ENCODE measurements at places on chromosomes 1 and 21.

DNA sequence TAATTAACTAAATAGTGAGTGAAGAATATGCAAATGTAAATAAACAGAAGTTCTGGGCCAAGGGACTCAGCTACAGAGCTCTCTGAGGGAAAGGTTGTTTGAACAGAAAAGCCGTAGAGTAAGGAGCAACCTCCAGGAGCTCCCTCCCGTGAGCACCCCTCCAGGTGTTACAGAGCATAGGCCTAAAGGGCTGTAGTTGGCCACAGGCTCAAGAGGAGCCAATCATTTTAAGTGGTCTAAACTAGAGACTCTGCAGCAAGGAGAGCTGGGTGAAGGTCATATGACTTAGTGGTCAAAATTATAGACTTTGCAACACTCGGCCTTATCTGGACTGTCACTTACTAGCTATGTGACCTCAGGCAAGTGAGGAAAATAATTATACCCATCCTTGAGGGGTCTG is 19.1 kb upstream of the RXRG start:
- DNase-seq: no peak

DNA sequence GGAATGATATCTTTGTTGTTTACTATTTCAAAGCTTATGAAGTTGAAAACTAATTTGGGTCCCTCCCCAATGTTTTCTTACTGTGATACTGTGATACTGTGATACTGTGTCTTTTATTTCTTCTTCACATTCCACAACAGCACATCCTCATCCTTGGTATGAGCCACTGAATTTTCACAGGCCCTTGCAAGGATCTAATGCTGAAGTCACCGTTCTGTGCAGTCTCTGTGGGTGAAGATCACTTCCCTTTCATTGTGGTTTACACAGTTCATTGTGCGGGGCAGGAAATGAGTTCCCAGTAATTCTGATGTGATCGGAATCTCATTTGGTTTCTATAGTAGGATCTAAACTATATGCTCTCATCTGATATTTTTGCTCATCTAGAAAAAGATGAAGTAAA is 32.1 kb upstream of the PAXBP1 start:
- DNase-seq: no peak

GRCh38 chr1:53197291-53198200 is 922 bp downstream of the CPT2 start:
- no peak for DNase-seq

DNA sequence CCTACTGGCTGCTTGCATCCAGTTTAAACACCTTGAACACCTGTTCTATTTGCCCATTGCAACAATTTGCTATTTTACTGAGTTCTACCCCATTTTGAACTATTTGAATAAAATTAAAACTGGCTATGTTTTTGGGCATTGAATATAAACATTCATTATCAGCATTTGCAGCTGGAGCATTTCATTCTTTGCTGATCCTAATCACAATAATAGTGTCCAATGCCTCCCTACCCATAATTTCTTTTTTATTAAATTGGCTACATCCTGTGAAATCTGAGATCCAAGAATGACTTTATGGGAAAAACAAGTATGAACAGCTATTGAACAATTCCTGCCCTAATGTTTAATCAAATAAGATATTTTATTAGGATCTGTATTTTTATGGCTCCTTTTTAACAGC is 447.9 kb downstream of the PLA2G4A start:
- no peak for DNase-seq

DNA sequence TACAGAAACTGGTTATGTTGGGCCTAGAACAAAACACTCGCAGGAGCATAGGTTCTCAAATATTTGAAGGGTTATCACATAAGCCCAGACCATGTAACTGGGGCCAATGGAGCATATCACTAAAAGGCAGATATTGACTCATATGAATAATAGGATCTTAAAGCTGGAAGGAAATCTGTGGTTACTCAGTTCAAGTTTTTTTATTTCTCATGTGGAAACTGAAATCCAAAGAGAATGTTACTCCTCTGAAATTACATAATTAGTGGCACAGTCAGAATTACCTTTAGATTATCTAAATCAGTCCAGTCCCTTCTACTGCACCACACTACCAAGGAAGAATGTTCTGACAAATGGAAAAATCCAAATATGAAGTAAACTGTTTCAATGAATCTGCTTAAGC is 12.0 kb downstream of the SLAMF8 start:
- DNase-seq: no peak

GRCh38 chr21:34950980-34951379 is 98.1 kb downstream of the RUNX1 start:
- no peak for DNase-seq

DNA sequence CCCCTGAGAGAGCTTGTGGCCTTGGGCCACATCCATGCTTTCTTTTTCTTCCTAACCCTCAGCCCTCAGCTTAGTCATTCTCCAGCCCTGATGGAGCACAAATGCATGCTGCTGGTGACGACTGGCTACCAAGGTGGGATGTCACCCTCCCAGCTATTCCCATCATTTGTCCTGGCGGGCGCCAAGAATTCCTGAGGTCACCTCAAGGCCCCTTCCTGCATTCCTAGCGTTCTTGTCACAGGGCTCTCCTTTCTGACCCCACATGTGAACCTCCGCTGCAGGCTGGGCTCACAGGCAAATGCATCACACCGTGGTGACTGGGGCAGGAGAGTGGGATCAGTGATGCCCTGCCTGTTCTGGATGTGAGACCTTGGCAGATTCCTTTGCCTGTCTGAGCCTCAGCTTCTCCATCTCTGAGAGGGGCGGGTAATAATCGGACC is 53.4 kb upstream of the IFFO2 start:
- DNase-seq: no peak

GRCh38 chr1:158681606-158682005 is 4.9 kb downstream of the SPTA1 start:
- no peak for DNase-seq

GRCh38 chr1:200226969-200227303 is 182.9 kb downstream of the ZNF281 start:
- no peak for DNase-seq

DNA sequence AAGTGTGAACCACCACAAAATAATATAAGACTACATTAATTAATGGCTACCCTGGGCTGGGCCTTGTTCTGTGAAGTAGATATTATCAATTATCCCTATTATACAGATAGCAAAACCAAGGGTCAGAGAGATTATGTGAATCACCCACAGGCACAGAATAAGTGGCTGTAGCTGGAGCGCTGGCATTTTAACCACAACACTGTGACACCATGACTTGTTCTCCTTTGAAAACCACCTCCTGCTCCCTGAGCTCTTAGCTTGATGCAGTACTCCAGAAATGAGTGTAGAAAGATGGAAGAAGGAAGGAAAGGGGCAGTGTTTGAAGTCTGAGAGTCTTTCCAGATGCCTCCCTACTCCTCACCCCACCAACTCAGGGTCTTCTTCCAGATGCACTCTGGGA is 29.5 kb upstream of the JUN start:
- DNase-seq: no peak

- no peak for DNase-seq
Measured at GRCh38 chr1:113811156-113811887, 954 bp downstream of the RSBN1 start.

DNA sequence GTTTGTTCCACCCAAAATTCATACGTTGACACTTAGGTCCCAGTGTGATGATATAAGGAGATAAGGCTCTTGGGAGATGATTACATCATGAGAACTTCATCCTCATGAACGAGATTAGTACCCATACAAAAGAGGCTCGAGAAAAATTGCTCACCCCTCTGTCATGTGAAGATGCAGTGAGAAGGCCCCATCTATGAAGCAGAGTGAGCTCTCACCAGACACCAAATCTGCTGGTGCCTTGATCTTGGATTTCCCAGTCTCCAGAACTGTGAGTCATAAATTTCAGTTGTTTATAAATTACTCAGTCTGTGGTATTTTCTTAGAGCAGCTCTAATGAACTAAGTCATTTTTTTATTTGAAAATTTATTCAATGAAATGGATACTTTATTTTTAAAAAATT is 42.6 kb upstream of the USP25 start:
- no peak for DNase-seq

- DNase-seq: no peak
Measured at GRCh38 chr1:14761291-14762153, 163.0 kb downstream of the KAZN start.

DNA sequence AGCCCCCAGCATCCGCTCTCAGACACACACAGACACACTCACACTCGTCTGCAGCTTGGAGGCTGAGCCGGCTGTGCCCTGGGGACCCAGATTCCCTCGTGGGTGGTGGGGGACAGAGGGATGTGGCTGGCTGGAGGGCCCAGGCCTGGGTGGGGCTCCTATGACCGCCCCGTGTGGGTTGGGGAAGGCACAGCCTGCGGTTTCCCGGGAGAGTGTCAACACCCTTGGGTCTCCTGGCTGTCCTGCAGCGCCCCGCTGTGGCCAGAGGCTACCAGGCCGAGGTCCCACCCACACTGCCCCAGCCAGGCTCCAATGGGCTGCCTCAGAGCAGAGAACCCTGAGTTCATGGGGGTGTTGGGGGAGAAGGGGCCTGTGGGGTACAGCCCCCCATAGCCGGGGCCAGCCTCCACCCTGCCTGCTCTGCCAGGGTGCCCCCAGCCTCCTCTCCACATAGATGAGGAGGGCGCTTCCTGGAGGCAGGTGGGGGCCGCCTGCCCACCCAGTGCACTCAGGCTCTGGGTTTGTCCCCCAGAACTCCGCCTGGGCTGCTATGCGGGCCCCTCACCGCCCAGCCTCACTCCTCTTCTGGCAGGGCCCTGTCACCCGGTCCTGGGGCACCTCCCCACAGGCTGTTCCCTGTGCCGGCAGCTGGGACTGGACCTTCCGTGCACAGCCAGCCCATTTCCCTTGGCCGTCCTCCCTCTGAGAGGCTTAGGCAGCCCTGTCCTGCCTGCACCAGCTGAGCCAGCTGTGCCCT is at the start of gene TTC34:
TSS of gene TTC34 (minus strand) at position 159 of the 757 bp plus-strand sequence. CDS start 866 bp downstream, outside the sequence.
- peak; percentile 47 for DNase-seq

DNA sequence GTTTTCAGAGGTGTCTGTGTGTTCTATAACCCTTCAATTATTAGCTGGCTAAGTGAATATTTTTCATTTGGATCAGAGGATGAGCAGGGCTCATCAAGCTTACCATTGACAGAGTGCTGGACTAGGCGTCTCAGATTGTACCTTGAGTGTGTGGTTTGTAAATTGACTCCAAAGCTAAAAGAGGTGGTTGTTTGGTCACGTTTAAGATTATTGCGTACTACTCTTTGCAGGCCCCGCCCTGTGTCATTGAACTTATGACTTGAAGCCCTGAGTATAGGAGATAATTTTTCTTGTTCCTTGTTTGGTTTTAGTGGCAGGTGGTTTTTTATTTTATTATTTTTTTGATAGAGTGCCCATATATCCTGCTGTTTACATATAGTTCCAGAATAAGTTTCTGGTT is 17.7 kb downstream of the MRPS6 start:
- no peak for DNase-seq

GRCh38 chr1:42934541-42935312 is 23.9 kb downstream of the SLC2A1 start:
- DNase-seq: peak; percentile 17

GRCh38 chr1:169090308-169090899 is 16.1 kb upstream of the ATP1B1 start:
- DNase-seq: no peak

DNA sequence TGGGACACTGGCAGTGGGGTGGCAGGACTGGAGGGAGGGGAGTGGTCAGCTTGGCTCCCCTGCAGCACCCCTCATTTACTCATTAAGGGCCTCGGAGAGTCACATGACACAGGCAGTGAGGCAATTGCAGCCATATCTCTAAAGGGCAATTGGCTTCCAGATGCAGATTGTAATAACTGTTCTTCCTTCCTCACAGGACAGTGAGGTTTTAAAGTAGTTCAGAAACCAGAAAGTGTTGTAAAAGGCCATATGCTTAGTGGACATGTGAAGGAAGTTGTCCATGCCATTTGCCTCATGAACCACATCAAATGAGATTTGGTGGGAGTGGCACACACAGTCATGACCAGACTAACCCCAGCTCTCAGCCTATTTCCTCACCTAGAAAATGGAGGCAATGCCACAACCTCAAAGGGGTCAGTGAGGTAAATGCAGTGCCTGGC is 11.1 kb downstream of the MTX1 start:
- no peak for DNase-seq

- no peak for DNase-seq
Measured at GRCh38 chr1:89547563-89548116, 23.0 kb downstream of the LRRC8B start.

DNA sequence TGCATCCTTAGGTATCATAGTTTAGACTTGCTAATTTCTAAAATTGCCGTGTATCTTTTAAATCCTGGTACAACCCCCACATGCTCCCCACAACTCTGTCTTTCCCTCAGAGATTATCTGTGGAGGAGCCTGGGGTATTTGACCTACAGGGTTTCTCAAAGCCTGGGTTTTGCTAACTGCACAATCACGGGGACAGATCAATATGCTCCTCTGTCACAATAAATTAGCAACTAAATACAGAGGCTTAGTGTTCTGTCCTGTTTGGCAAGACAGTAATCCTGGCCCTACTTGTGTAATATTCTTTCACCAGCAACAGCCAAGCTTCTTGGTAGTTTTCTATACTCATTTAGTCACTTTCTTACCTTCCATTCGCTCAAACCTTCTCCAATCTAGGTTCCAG is 8.5 kb downstream of the ECHDC2 start:
- no peak for DNase-seq

DNA sequence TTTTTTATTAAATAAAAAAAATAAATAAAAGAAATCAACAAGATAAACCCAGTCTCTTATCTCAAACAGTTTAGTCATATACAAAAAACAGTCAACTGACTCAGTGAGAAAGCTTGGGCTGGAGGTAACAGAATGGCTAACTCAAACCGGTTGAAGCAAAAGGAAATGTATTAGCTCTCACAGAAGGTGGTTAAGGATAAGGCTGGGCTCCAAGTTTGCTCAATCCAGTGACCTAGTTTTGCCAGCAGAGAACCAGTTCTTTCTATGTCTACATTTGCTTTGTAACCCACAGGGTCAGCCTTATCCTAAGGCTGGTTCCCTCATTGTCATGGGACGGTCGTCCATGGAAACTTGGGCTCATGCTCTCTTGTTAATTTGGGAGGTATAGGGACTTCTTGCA is 144.5 kb upstream of the L1TD1 start:
- DNase-seq: no peak

GRCh38 chr1:219917851-219918466 is 10.4 kb downstream of the SLC30A10 start:
- DNase-seq: no peak

GRCh38 chr1:50132347-50132894 is 23.7 kb downstream of the ELAVL4 start:
- DNase-seq: no peak

- DNase-seq: no peak
Measured at GRCh38 chr1:84800090-84801073, 92.6 kb downstream of the LPAR3 start.

- DNase-seq: no peak
Measured at GRCh38 chr1:20362856-20363255, 72.2 kb downstream of the VWA5B1 start.

GRCh38 chr1:159247266-159247665 is 42.6 kb downstream of the ACKR1 start:
- no peak for DNase-seq

GRCh38 chr1:72954943-72955342 is 672.6 kb upstream of the NEGR1 start:
- no peak for DNase-seq

- no peak for DNase-seq
Measured at GRCh38 chr1:217333939-217334338, 297.0 kb downstream of the GPATCH2 start.
